ENCODE measurements at places on chromosomes 4 and X. TPM values are rescaled to one million over a fixed set of nuclear protein-coding genes. Genes with fewer than 3 reads are reported as not detected.

DNA sequence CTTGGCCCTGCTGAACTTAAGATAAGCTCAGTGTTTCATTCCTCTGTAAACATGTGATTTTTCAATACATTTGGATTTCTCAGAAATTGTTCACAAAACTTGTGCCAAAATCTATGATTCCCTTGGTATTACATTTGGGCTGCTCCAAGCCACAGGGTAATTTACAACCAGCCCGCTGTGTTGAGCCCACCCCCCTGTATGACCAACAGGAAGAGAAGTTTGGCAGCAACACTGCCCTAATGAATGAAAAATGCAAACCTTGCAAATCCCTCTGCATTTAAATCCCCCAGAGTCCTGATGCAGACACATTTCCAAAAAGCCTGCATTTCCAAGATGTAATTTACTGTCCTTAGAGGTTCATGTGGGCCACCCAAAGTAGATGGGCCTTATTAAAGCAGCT, 34.1 kb upstream of the GAB1 start:
- no peak for DNase-seq

DNA sequence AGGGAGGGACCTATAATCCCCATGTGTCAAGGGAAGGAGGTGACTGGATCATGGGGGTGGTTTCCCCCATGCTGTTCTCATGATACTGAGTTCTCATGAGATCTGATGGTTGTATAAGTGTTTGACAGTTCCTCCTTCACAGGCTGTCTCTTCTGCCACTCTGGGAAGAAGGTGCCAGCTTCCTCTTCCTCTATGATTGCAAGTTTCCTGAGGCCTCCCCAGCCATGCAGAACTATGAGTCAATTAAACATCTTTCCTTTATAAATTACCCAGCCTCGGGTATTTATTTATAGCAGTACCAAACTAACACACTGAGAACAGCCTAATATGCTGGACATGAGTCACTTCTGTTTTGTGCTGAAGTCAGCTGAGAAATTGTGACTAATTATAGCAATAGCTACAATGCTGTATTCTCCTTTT, 656.9 kb upstream of the CPEB2 start:
- DNase-seq, result peak; percentile 80

DNA sequence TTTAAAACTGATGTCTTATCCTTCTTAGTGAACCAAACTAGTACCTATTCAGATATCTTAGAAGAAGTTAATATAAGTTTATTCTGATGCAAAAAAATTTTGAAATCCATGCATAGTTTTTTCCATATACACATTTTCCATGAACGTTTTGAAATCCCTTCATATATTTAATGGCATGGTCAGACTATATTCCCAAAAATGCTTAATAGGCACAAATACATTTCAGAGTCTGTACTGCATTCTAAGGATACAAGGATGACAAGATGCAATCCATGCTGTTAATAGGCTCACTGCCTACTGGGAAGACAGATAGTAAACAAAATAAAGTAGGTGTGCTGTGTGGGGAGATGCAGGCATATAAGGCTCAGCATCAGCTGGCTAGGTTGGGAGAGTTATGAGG, 33.2 kb downstream of the PROM1 start:
- no peak for DNase-seq

- no peak for DNase-seq
Observed at GRCh38 chrX:150848914-150849365, 49.5 kb downstream of the CD99L2 start.

- DNase-seq, result no peak
Observed at GRCh38 chr4:185754961-185755360, 57.0 kb downstream of the SORBS2 start.

The RASSF6 gene
- 5.9 TPM for total RNA-seq

GRCh38 chr4:10606483-10607155, 77.9 kb downstream of the CLNK start:
- no peak for DNase-seq

The RAB39B gene
- total RNA-seq, result 0.36 TPM

The STK26 gene
- total RNA-seq, result 33.2 TPM

Measured in epithelial cell of proximal tubule (primary cell).